ENCODE measurements at places on chromosomes 4 and X. TPM values are rescaled to one million over a fixed set of nuclear protein-coding genes. Genes with fewer than 3 reads are reported as not detected.

DNA sequence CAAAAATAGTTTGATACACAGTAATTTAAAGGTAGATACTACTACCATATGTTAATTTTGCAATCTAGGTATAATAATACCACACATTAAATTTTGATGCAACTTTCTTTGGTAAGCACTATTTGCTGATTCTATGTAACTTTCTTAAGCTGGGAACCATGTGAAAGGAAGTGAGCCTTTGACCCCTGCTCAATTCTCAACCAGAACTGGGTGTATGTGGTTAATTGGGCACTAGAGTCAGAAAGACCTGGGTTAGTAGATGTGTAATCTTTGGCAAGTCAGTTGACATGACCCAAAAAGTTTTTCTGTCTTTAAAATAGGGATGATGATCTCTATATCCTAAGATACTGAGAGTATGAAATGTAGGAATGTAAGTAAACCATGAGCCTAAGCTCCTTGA lies 22.4 kb downstream of the TLR2 start:
- DNase-seq = no peak

DNA sequence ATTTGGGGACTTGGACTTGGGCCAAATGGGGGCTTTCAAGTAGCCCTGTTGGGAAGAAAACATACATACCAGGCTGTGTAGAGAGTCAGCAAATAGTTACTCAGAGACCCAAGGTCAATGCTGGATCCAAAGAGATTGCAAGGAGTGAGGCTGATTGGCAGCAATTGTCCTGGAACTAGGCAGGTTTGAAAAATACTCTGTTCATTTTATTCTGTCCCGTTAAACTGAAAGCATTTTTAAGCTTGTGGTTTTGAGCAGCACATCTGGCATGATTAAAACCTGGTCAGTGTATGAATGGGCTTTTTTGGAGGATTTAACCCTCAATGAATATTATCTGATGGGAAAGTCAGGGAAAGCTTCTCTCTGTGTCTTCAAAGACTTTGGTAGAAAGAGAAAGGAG lies 294.3 kb upstream of the BOD1L1 start:
- DNase-seq = peak; percentile 21

DNA sequence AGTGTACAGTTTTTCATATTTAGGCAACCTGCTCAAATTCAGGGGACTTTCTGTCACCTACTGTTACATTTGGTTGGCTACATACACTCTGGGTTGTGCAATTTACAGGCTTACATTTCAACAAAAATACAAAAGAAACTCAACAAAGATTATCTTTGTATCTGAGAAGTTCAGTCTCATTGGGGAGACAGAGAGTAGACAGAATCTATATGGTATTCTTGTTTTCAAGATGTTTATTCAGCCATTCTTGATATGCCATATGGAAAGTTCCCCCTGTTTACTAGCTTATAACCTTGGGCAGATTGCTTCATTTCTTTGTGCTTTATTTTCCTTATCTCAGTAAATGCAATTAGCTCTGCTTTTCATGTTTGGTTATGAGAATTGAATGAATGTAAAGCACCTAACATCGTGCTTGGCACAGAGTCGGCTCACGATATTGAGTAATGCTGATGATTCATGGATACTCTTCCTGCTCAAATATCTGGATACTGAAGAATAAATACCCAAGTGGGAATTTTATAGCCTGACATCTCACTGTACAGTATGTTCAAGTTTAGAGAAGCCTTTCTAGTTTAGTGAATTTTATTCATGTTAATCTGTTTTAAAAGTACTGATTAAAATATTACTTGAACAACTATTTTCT lies 96.5 kb upstream of the PACRGL start:
- peak; percentile 57 for DNase-seq

ARSD gene
- total RNA-seq = 36.6 TPM

RPS6KA6 gene
- total RNA-seq = 10.1 TPM

- no peak for DNase-seq
Observed at GRCh38 chr4:13905543-13905942, 278.0 kb upstream of the BOD1L1 start.

- DNase-seq = no peak
Observed at GRCh38 chr4:129603241-129603931, 507.4 kb downstream of the C4orf33 start.

FGFBP1 gene
- total RNA-seq = 19.1 TPM

GRCh38 chr4:142130666-142131065 lies 494.3 kb downstream of the IL15 start:
- DNase-seq = peak; percentile 56

DNA sequence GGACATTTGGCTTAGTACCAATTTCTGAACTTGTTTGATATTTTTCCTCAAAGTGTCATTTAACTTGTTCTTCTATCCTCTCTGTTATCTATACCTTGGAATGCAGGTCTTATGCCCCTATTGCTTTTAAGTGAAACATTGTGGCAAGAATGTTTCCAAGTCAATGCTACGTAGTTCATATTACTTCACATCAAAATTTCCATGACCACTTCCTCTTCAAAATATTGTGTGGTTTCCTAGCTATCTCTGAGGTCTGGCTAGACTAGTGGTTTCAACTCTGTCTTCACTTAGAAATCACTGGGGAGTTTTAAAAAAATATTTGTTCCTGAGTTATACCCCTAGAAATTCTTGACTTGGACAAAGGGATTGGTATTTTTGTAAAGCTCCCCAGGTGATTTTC lies 20.2 kb upstream of the RASGEF1B start:
- DNase-seq = no peak

- no peak for DNase-seq
Observed at GRCh38 chr4:102543030-102543928, 42.1 kb downstream of the NFKB1 start.

- DNase-seq = peak; percentile 91
Observed at GRCh38 chr4:74654230-74654681, 140.1 kb downstream of the BTC start.

GYPB gene
- total RNA-seq = not detected

GRCh38 chr4:128566693-128567092 lies 242.8 kb upstream of the JADE1 start:
- DNase-seq = peak; percentile 61

DNA sequence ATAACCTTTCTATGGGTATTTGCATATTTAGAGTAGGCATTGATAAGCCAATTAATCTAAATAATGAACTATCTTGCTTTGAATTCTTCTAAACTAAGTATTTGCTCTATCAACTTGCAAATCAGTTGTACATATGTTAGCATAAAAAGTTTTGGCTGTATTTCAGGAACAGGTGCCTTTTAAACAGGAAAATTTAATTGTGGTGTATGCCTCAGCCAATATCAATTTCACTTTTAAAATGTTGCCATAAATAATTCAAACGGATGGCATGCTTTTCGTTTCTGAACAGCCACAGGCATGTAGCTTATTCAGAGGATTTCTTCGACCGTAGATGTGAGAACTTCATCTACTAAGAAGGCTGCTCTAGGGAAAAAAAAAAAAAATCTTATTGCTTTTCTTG lies 99.9 kb downstream of the DCLK2 start:
- peak; percentile 28 for DNase-seq

GRCh38 chr4:80183250-80184052 lies 13.9 kb upstream of the PRDM8 start:
- DNase-seq = no peak

DNA sequence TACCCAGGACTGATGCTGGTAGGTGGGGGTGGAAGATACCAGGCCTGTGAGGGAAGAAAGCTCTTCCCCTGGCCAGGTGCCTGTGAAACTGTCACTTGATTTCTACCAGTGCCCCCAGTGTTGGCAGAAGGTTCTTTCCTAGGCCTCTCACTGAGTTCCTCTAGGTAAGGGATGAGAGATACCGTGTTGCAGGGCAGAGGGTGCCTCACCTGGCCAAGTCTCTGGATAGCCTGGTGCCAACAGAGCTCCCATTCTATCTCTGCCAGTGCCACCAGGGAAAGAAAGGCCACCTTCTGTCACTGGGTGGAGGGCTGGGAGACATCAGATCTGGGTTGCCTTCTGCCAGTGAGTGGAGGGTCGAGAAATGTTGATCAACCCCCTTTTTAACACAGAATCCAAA lies 94.1 kb downstream of the RTL5 start:
- no peak for DNase-seq

PNMA6E gene
- 0.05 TPM for total RNA-seq

- DNase-seq = no peak
Observed at GRCh38 chr4:121380776-121381462, at the start of gene QRFPR. Gene QRFPR (minus strand): TSS chr4:121381018. CDS start chr4:121380647, 371 bp downstream.

XK gene
- 0.30 TPM for total RNA-seq

GRCh38 chr4:1873776-1874175 lies 2.6 kb downstream of the NSD2 start:
- DNase-seq = peak; percentile 59

DNA sequence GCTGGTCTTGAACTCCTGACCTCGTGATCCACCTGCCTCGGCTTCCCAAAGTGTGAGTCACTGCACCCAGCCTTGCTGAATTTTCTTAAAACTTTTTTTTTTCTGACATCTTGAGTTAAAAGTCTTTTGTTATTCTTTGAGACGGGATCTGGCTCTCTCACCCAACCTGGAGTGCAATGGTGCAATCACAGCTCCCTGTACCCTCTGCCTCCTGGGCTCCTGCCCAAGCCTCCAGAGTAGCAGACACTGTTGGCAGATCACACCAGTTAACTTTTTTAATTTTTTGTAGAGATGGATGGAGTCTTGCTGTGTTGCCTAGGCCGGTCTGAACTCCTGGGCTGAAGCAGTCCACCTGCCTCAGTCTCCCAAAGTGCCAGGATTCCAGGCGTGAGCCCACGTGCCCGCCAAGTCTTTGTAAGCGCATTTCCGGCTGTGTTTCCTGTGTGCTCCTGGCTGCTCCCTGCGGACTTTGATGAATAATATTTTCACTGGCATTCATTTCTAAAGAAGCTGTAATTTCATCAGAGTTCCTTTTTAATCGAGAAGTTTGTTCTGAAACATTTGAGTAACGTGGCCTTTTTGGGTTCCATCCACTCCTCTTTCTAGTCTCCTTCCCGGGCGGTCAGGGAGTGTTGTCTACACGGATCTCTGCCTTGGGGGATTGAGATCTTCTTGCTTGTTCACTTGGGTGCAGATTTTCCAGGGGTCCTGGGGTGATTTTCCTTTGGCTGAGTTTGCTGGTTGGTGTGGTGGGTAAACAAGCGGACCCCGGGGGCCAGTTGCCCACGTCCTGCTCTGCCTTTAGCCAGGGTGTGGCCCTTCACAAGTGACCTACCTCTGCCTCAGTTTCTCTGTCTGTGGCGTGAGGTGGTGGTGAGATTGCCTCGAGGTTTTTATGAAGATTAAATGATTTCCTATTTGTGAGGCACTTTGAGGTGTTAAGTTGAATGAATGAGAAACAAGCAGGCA lies 44.4 kb downstream of the PCGF3 start:
- no peak for DNase-seq

DNA sequence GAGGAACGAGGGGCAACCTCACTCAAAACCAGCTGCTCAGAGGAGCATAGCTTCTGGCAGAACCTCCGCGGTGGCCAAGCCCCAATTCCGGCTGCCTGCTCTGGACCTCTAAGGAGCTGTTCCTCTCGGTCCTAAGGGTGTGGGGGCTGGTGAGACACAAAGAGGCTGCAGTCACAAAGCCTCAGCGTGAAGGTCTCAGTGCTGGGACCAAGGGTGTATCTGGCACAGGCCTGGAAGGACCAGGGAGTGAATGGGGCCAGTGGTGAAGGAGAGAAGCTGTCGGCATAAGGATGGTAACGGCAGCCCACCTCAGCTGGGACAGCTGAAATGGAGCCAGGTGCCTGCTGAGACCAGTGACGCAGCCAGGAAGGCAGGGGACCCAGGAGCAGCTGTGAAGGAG lies 5.3 kb downstream of the PDE6B start:
- DNase-seq = no peak

DNA sequence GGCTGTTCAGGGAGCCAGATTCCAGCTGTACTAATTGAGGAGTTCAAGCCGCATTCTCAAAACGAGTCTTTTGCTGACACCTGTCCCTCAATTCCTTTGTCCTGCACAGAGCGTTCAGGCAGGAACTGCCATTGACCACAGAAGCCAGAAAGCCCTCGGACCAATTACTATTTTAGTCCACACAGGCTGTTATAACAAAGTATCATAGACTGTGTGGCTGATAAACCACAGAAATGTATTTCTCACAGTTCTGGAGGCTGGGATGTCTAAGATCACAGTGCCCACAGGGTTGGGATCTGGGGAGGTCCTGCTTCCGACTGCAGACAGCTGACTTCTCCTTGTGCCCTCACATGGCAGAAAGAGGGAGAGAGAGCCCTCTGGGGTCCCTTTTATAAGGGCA lies 119.8 kb upstream of the ATP6AP2 start:
- DNase-seq = no peak

GPR82 gene
- total RNA-seq = not detected

All from renal cortical epithelial cell (primary cell).